Esophagus muscularis mucosa (tissue), 4 donors: ENCODE measurements at places on chromosomes 2 and 18. TPM values are rescaled to one million over a fixed set of nuclear protein-coding genes. Genes with fewer than 3 reads are reported as not detected.
A peak's percentile ranks its signal among the peaks of the same experiment; 100 is the strongest.

DNA sequence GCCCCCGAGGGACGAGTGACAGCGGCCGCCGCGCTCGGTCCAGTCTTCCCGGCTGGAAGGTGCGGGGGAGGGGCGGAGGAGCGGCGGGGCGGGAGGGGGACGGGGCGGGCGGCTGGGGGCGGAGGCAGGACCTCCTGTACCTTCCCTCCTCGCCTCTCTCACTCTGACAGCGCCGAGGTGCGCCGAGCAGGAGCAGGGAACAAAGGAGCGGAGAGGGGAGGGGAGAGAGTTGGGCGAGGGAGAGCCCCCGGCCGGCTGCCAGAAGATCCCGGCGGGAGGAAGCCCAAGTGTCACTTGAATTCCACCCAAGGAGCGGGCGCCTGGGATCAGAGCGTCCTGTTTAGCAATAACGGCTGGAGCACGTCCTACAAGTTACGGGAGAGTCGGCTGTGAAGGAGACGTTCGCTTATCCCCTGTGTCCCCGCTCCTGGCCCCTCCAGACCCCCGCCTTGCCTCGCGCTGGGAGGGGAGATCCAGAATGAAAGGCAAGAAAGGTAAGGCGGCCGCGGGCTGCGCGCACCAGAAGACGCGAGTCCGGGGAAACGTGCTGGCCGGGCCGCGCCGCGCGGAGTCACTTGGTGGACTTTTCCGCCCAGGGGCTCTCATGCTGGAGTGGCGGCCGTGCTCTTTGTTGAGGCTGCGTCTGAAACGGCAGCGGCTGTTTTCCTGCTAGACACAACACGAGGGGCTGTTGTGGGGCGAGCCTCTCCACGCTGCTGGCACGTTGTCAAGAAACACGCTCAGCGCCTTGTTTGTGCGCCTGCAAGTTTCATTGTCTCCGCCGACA is at the start of gene TGIF1:
Gene TGIF1 (plus strand): TSS at position 161 of the 787 bp plus-strand sequence. CDS start 318 bp downstream, at position 479.
- DNase-seq = peak; percentile 95

DNA sequence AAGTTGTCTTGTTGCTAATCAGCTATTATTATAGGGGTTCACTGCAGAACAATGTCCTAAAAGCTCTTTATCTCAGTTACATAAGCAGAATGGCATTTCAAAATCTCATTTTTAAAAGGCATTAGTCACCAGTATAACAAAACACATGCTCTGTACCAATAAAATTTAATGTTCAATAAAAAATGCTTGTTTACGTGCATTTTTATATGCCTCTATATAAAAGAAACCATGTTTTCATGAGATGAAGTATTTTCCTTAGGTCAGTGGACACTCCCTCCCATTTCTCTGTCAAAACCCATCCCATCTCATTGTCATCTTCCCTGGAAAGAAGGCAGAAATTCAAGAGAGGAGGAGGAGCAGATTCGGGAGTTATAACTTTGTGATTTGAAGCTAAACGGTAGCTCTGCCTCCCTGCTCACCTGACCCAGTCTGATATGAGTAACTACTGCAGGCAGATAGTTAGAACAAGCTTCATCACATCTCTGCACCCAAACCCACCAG is 231.9 kb upstream of the SIX2 start:
- DNase-seq = no peak

GRCh38 chr2:230347659-230348305 is 20.8 kb downstream of the SP140L start:
- DNase-seq = no peak

- no peak for DNase-seq
Observed at GRCh38 chr18:2480536-2480935, 90.8 kb downstream of the METTL4 start.

GRCh38 chr2:37753758-37754157 is 82.3 kb upstream of the CDC42EP3 start:
- no peak for DNase-seq

DNA sequence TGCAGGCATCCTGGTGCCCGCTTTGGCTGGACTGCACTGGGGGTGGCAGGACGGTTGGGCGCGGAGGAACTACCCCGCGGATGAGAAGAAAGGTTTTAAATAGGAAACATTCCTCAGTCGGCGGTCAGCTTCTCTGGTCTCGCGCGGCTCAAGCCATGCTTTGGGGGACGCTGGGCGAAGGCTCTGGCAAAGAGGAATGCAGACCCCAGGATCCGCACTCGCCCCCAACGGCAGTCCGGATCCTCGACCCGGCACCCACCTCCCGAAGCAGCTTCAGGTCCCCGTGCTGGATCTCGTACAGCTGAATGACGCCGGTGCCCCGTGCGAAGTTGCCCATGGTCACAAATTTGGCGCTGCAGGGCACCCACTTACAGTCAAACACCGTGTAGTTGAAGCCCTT is 686 bp upstream of the PNO1 start:
- DNase-seq = no peak

SPHKAP gene
- 0.83 TPM for total RNA-seq

MBD1 gene
- total RNA-seq = 74.6 TPM

EIPR1 gene
- total RNA-seq = 15.6 TPM

KATNAL2 gene
- 5.0 TPM for total RNA-seq
